Ovary (tissue), 10 donors: ENCODE measurements at places on chromosomes 7 and 10. TPM values are rescaled to one million over a fixed set of nuclear protein-coding genes. Genes with fewer than 3 reads are reported as not detected.

GRCh38 chr10:124663766-124664360 is 80.3 kb downstream of the FAM53B start:
- no peaks in the 10 kb centered on the region for H3K27me3 ChIP-seq
- H3K36me3 ChIP-seq, result no peaks in the 10 kb centered on the region
- no peak overlapping the region for H3K27ac ChIP-seq
- DNase-seq, result no peak
- peaks cover 25% of the 10 kb centered on the region for H3K4me1 ChIP-seq

DNA sequence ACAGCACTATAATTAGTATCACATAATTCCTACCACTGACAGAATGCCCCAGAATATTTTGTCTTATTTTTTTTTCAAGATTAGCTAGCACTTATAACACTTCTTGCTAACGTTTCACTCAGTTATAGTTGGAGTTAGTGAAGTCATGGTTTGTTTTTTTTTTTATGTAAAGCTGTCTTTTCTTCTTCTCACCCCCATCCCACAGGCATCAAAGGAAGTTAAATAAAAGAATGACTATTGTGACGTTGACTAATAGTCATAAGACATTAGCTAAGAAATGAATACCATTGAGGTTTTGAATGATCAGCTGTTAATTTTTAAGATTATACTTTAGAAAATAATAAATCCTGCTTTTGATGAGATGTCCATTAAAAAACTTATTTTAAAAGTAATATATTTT is 498.3 kb downstream of the GFRA1 start:
- no peaks in the 10 kb centered on the region for H3K4me1 ChIP-seq
- no peak overlapping the region for H3K27ac ChIP-seq
- no peaks in the 10 kb centered on the region for H3K27me3 ChIP-seq
- DNase-seq, result no peak

LRRN3 gene
- total RNA-seq, result 1.2 TPM

PDK4 gene
- total RNA-seq, result 67.8 TPM

TSPAN33 gene
- total RNA-seq, result 6.0 TPM

MCM7 gene
- 51.2 TPM for total RNA-seq

GRCh38 chr10:19876570-19876969 is 60.3 kb downstream of the PLXDC2 start:
- no peak for DNase-seq
- peaks cover 3% of the 10 kb centered on the region for H3K4me1 ChIP-seq
- no peaks in the 10 kb centered on the region for H3K36me3 ChIP-seq
- no peak overlapping the region for H3K4me3 ChIP-seq

GRCh38 chr7:93817004-93817403 is 73.5 kb downstream of the TFPI2 start:
- H3K4me3 ChIP-seq, result no peak overlapping the region
- H3K4me1 ChIP-seq, result no peaks in the 10 kb centered on the region
- H3K27me3 ChIP-seq, result no peaks in the 10 kb centered on the region
- no peaks in the 10 kb centered on the region for H3K36me3 ChIP-seq
- no peak for DNase-seq

ZNF518A gene
- total RNA-seq, result 28.3 TPM

DNA sequence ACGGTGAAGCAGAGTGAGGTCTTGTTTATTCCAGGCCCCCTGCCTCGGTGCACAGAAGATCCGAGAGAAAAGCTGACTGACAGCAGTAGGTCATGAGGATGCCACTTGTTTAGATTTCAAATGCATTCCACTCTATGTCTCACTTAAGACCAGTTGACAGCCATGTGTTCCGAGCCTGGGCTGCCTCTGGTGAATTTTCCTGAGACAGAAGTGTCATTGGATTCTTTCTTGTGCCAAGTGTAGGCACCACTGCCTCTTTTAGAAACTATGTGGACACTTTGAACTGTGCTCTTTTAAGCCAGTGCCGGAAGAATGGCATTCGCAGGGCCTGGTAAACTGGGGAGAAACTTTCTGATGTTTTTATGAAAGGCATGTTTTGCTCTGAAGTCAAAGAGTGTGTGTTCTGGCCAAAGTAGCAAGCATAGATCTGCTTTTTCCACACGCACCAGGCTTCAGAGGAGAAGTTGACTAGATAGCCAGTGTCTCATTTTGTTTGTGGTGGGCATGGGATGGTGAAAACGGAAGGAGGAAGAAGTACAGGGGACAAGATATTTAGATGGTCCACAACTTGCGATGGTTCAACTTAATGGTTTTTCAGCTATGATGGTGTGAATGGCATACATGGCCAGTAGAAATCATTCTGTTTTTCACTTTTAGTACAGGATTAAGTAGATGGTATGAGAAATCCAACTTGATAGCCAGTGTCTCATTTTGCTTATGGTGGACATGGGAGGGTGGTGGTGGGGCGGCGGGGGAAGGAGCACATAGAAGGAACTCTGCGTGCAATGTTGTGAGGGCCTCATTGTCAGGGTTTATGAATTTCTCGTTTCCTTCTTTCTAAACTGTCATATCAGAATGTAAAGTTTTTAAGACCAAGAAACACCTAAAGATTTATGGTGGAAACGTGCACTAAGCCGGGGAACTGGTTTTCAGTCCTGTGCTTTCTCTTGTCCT is 41.5 kb downstream of the CYP17A1 start:
- no peak for DNase-seq
- peak overlapping the region; percentile 49 for H3K27ac ChIP-seq
- H3K36me3 ChIP-seq, result no peaks in the 10 kb centered on the region

TAC1 gene
- not detected for total RNA-seq

DNA sequence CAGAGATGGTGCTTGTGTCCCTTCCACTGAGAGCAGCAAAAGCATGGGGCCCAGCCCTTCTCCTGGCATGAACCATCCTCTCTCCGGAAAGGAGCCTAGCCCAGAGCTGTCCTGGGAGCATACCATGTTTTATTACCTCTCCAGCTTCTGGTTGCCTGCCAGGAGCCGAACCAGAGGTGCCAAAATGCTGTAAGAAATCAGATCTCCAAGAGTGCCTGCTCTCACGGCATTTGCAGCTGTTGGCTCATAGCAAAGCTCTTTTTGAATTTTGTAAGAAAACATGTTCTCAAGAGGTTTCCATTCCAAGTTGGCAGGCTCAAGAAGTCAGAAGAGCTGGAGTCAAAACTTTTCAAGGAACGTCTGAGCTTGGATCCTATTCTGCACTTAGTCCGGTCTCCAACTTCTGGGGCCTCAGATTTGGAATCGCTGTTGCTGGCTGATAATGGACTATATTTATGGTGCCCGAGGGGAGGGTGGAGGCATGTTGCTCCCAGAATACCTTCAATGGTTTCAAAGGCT is 211.7 kb upstream of the MKI67 start:
- no peak overlapping the region for H3K27ac ChIP-seq
- H3K4me1 ChIP-seq, result no peaks in the 10 kb centered on the region
- no peak overlapping the region for H3K4me3 ChIP-seq
- DNase-seq, result no peak

GRCh38 chr7:142885311-142886230 is at the start of gene TRPV6:
Gene TRPV6 (minus strand): TSS chr7:142885745.
- no peak within 1 kb of the TSS for H3K27ac ChIP-seq
- no peaks in the 10 kb centered on the region for H3K27me3 ChIP-seq
- DNase-seq, result no peak
- no peaks in the 10 kb centered on the region for H3K4me1 ChIP-seq

DNA sequence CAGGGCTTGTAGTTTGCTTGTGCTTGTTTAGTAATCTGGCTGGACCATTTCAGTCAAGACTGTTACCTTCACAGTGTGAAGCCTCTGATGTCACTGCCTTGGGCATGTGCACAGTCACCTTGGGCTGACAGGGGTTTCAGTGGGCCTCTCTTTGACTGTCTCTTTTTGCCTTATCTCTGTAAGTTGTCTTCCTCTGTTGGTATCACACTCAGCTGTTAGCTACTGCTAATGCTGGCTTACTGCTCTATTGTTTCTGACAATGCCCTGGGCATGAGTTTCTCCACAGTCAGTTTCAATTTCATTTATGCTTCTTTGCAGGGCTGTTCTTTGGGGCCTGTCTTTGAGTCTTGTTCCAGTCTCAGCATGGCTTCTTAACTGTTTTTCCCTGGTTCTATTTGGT is 201.9 kb upstream of the SHH start:
- no peak overlapping the region for H3K27ac ChIP-seq
- no peaks in the 10 kb centered on the region for H3K36me3 ChIP-seq
- no peak overlapping the region for H3K4me3 ChIP-seq
- no peak for DNase-seq
- no peaks in the 10 kb centered on the region for H3K27me3 ChIP-seq
- no peaks in the 10 kb centered on the region for H3K4me1 ChIP-seq

GRCh38 chr10:77332256-77332655 is 305.4 kb downstream of the KCNMA1 start:
- H3K4me3 ChIP-seq, result no peak overlapping the region
- H3K4me1 ChIP-seq, result no peaks in the 10 kb centered on the region
- no peaks in the 10 kb centered on the region for H3K36me3 ChIP-seq
- no peak overlapping the region for H3K27ac ChIP-seq

MYOF gene
- total RNA-seq, result 72.0 TPM
